ENCODE measurements at places on chromosomes 11 and 22. TPM values are rescaled to one million over a fixed set of nuclear protein-coding genes. Genes with fewer than 3 reads are reported as not detected.

The BTBD18 gene
- total RNA-seq = not detected

The GLB1L3 gene
- total RNA-seq = not detected

GRCh38 chr22:27228771-27229170 is 571.4 kb downstream of the MIAT start:
- H3K27me3 ChIP-seq = no peaks in the 10 kb centered on the region
- H3K4me3 ChIP-seq = no peak overlapping the region
- H3K4me1 ChIP-seq = peaks cover 32% of the 10 kb centered on the region
- H3K27ac ChIP-seq = no peak overlapping the region
- no peaks in the 10 kb centered on the region for H3K36me3 ChIP-seq
- DNase-seq = no peak

DNA sequence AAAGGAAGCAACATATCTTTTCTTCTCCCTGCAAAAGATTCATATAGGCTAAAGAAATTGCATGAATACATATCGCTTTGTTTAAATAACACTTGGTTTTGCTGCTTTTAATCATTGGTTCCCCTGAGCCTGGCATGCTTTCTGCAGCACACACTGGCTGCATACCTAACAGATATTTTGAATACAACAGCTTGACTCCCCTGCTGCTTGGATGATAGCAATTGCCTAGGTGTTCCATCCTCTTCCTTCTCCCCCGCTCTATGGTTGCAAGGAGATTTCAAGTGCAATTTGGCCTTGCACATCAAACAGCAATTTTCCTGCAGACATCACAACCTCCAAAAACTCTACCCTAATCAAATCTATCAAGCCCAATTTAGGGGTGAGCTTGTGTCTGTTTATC is 430.0 kb downstream of the NTM start:
- no peaks in the 10 kb centered on the region for H3K27me3 ChIP-seq
- no peaks in the 10 kb centered on the region for H3K4me1 ChIP-seq
- DNase-seq = no peak

The HPX gene
- not detected for total RNA-seq

DNA sequence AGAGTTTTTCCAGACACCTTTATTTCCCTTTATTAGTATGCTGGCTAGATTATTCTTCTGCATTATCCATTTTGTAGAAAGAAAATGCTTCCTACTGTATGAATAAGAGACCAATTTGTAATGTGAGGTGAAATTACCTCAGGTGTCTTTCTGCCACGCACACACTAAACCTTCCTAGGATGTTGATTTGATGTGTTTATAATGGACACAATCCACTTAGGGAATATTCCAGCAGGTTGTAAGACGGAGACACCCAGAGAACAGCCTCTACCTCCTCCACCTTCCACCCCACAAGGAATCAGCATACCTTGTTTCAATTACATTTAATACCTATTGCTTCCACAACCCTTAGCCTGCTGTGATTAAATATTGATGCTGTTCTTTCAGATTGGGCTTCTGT is 379.1 kb upstream of the KIRREL3 start:
- H3K27ac ChIP-seq = no peak overlapping the region
- no peak for DNase-seq
- H3K27me3 ChIP-seq = no peaks in the 10 kb centered on the region
- H3K4me3 ChIP-seq = no peak overlapping the region
- H3K4me1 ChIP-seq = no peaks in the 10 kb centered on the region
- no peaks in the 10 kb centered on the region for H3K36me3 ChIP-seq

The WBP2NL gene
- total RNA-seq = not detected

The RAG1 gene
- 0.45 TPM for total RNA-seq

The PHOX2A gene
- not detected for total RNA-seq

- no peaks in the 10 kb centered on the region for H3K36me3 ChIP-seq
- H3K27me3 ChIP-seq = no peaks in the 10 kb centered on the region
- DNase-seq = no peak
- H3K27ac ChIP-seq = no peak overlapping the region
- H3K4me1 ChIP-seq = peaks cover 5% of the 10 kb centered on the region
Observed at GRCh38 chr22:36086170-36086490, 57.5 kb upstream of the RBFOX2 start.

GRCh38 chr11:125110506-125110905 is 920 bp downstream of the TMEM218 start:
- peaks cover 5% of the 10 kb centered on the region for H3K4me1 ChIP-seq
- H3K36me3 ChIP-seq = no peaks in the 10 kb centered on the region
- no peak for DNase-seq
- no peaks in the 10 kb centered on the region for H3K27me3 ChIP-seq
- H3K27ac ChIP-seq = no peak overlapping the region
- H3K4me3 ChIP-seq = peak overlapping the region; percentile 64

The RNF169 gene
- total RNA-seq = 4.8 TPM

GRCh38 chr11:86896441-86896841 is 58.8 kb downstream of the FZD4 start:
- no peaks in the 10 kb centered on the region for H3K4me1 ChIP-seq
- no peak overlapping the region for H3K4me3 ChIP-seq
- H3K27me3 ChIP-seq = no peaks in the 10 kb centered on the region
- no peaks in the 10 kb centered on the region for H3K36me3 ChIP-seq
- no peak overlapping the region for H3K27ac ChIP-seq

The GTSE1 gene
- total RNA-seq = 36.2 TPM

DNA sequence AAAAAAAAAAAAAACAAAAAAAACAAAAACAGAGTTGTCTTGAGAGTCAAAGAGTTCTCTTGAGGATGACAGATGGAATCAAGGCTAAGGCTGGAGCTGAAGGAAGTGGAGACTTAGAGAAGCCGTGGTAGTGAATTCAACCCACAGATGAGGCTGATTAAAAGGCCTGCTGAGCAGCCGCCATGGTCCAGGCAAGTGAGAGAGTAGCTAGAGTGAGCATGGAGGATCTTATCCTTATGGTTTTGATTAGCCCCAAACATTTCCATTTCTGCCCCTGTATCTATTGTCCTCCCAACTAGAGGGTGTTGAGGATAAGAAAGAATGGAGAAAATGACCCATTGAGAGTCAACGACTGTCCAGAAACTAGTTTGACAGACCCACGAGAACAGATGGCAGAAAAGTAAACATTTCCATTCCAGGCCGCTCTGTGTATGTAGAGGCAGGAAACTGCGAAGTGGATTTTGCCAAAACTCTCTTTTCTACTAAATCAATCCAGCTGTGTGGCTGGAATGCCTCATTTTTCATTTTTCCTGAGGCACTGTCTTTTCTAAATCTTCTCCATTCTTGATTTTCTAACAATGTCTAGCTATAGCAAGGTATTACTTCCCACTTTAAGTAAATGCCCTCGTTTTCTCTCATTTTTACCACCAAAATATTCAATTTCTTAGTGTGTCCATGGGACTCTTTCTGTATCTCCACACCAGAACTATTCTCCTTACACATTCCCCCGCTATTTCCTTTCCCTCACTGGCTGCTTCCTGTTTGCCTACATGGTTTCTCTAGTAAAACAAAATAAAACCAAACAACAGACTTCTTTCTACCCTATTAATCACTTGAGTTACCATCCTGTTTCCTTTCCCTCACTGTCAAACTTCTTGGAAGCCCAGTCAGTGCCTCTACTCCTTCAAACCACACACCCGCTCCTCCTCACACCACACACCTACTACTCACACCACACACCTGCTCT is 5.4 kb upstream of the MMP8 start:
- no peaks in the 10 kb centered on the region for H3K4me1 ChIP-seq
- H3K27ac ChIP-seq = no peak overlapping the region
- no peak for DNase-seq
- H3K36me3 ChIP-seq = no peaks in the 10 kb centered on the region

DNA sequence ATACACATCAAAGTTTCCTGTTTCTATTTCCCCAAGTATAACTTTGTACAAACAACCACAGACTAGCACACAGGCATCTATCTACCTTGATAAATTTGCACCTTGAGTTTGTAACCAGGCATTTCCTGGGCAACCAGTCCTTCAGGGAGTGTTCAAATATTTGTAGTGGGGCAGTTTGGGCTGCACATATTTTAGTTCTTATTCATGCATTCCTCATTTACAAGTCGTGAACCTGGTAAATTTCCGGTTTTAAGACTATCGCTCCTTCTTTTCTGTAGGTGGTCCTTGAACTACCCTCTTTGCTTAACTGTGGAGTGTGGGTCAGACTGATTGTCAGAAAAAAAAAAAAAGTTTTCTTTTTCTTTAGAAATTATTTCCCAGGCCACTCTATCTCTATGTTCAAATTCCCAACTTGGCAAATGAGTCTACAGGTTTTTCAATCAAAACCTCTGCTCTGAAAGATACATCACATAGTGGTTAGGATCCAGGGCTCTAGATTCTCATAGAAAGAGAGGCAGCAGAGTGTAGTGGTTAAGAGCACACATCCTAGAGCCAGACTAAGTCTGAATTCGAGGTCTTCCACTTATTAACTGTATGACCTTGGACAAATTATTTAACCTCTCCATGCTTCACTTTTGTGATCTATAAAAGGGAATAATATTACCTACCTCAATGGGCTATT is 201.5 kb downstream of the SOX6 start:
- H3K36me3 ChIP-seq = no peaks in the 10 kb centered on the region
- DNase-seq = peak; percentile 93
- no peaks in the 10 kb centered on the region for H3K27me3 ChIP-seq
- H3K4me1 ChIP-seq = peaks cover 43% of the 10 kb centered on the region

- DNase-seq = no peak
- peaks cover 14% of the 10 kb centered on the region for H3K27me3 ChIP-seq
- H3K36me3 ChIP-seq = no peaks in the 10 kb centered on the region
Observed at GRCh38 chr22:49663311-49663711, 164.4 kb downstream of the BRD1 start.

DNA sequence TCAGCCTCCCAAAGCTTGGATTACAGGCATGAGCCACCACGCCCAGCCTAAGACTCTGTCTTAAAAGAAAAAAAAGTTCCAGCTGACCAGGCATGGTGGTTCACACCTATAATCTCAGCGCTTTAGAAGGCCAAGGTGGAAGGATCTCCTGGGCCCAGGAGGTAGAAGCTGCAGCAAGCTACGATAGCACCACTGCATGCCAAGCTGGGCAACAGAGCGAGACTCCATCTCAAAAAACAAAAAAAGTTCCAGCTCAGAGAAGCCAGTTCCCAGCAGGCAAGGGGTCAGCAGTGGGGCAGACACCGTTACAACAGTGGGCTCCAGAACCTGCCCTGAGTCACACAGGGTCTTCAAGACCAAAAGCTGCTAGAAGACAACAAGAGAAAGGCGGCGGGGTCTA is 3.3 kb downstream of the TMEM184B start:
- H3K27me3 ChIP-seq = no peaks in the 10 kb centered on the region
- peaks cover 42% of the 10 kb centered on the region for H3K36me3 ChIP-seq
- no peak overlapping the region for H3K27ac ChIP-seq
- H3K4me3 ChIP-seq = no peak overlapping the region
- H3K4me1 ChIP-seq = peaks cover 50% of the 10 kb centered on the region
- DNase-seq = no peak

DNA sequence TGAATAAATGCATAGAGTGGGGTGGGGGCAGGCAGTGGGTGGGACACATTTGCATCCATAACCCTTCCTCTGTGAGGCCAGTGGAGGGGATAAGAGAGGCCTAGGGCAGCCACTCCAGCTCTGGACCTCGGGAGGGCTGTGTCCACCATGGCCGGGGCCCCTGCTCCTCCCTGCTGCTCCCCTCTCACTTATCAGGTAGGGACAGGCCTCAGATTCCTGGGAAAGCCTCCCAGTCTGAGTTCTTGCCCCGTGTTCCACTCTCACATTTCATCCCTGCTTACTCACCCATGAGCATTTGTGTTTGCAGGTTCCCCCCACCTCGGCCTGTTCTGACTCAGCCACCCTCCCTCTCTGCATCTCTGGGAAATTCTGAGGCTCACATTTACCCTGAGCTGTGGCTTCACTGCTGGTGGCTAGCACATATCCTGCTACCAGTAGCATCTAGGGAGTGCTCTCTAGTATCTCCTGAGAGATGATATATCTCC is 128.7 kb upstream of the TOP3B start:
- no peak overlapping the region for H3K4me3 ChIP-seq
- H3K4me1 ChIP-seq = peaks cover 9% of the 10 kb centered on the region
- peaks cover 4% of the 10 kb centered on the region for H3K27me3 ChIP-seq
- H3K27ac ChIP-seq = 0 out of 2 replicates have a peak overlapping the region, but pooled peaks have one; percentile 1
- H3K36me3 ChIP-seq = no peaks in the 10 kb centered on the region
- DNase-seq = no peak

The TTLL1 gene
- total RNA-seq = 25.8 TPM

GRCh38 chr11:33544593-33545373 is 155.8 kb downstream of the C11orf91 start:
- H3K4me3 ChIP-seq = no peak overlapping the region
- H3K27ac ChIP-seq = no peak overlapping the region
- H3K36me3 ChIP-seq = no peaks in the 10 kb centered on the region

The SOX6 gene
- total RNA-seq = 18.5 TPM

GRCh38 chr11:103681855-103682254 is 354.6 kb upstream of the DDI1 start:
- DNase-seq = no peak
- H3K4me1 ChIP-seq = no peaks in the 10 kb centered on the region
- no peak overlapping the region for H3K27ac ChIP-seq
- H3K36me3 ChIP-seq = no peaks in the 10 kb centered on the region
- no peak overlapping the region for H3K4me3 ChIP-seq
- no peaks in the 10 kb centered on the region for H3K27me3 ChIP-seq

DNA sequence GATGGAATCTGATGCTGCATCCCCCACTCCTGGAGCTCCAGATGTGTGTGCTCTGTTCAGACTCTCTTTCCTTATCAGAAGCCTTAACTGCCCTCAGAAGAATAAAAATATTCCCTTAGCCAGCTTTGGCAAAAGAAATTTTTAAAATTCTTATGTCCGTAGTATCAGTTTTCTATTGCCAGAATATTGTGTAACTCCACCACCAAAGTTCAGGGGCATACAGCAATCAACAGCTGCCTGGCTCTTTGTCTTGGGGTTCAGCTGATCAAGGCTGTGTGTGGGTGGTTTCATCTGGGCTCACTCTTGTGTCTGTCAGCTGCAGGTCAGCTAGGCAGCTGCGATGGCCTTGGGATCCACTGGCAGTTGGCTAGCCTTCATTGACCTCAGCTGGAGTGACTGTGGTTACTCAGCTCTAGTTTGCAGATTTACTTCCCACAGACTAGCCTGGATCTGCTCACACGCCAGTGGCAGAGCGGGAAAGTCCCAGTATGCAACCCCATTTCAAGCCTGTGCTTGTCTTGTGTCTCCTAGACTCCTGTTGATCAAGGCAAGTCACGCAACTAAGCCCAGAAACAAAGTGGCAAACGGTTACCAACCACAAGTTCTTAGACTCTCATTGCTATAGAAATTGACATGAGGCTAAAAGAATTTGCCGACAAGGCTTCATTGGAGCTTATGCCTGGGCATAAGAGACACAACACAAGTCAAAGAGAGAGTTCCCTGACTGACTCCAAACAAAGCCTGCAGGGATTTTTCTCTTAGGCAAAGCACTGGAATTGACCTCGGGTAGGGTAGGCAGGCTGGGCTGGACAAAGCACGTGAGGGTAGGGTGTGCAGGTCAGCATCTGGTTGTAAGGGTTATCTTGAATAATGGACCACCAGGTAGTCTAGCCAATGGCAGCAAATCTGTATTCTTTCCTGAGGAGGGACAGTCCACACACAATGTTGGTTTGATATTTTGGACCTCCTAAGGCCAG is 7.5 kb downstream of the TMEM138 start:
- DNase-seq = peak; percentile 94
- no peaks in the 10 kb centered on the region for H3K27me3 ChIP-seq
- H3K4me3 ChIP-seq = no peak overlapping the region
- H3K4me1 ChIP-seq = peaks cover 59% of the 10 kb centered on the region
- peak overlapping the region; percentile 94 for H3K27ac ChIP-seq
- H3K36me3 ChIP-seq = peaks cover 82% of the 10 kb centered on the region
